ENCODE measurements at places on chromosomes 13 and 19.

- no peak for DNase-seq
Observed at GRCh38 chr19:12797141-12797587, 4.4 kb downstream of the PRDX2 start.

DNA sequence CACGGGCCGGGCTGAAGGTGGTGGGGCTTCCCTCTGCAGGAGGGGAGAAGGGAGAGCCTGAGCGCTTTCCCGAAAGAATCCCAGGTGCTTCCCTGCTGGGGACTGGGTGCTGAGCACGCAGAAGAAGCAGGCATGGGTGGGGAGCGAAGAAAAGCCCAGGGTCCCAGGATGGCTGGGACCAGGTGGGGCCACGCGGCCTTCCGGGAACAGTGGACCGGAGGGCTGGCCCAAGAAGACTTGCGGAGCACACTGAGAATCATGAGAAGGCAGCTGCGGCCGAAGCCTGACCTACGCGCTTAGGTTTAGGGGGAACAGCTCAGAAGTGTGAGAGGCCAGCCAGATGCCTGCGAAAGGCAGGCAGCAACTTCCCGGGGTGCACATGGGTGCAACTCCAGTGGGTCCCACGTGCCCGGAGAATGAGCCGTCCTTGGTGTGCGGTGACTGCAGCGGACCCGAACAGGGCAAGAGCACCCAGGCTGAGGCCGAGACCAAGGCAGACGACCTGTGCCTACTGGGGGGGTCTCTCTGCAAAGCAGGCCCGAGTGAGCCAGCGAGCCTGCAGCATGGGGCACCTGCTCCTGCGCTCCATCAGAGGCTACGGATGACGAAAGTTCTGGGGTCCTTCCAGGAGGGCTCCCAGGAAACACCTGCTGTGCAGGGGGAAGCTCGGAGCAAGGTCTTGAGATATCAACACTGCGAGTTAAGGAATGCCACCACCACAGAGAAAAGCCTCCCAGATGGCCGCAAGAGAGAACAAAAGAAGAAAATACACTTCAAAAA is 52.4 kb downstream of the MLLT1 start:
- no peak for DNase-seq

DNA sequence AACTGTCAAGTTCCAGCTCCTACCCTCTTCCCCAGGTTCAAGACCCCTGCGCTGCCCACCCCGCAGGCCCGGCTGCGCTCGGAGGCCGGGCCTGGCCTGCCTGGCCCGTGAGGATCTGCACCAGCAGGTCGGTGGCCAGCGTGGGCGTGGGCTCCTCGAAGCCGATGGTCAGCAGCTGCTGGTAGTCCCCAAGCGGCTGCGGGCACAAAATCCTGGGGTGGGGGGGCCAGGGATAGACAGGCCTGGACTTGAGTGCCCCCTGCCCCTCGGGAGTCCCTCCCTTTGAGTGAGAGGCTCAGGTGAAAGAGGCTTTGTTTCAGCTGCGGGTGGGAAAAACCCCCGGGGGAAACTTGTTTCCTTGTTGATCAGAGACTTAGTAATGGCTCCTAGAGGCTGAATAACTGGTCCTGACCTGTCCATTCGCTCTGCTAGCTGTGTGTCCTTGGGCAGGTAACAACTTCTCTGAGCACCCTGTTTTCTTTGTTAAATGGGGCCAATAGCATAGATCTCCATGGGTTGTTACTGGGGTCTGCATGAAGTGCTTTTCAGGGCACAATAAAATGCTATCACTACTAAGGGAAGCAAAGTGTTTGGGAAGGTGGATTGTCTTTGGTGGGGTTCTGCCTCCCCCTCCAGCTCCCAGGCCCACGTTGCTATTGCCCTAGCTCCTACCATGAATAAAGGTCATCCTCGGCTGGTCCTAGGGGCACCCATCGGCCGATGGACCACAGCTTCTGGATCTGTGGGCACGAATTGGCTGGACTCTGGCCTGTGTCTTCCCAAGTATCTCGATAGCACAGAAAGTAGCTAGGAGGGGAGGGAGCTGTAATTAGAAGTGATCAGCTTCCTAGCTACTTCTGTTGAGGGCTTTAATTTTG is 3.5 kb downstream of the C19orf67 start:
- no peak for DNase-seq

- DNase-seq, result no peak
Observed at GRCh38 chr19:30328096-30328495, 44.1 kb upstream of the ZNF536 start.

GRCh38 chr19:35455616-35456201 is 7.7 kb downstream of the FFAR2 start:
- no peak for DNase-seq

- DNase-seq, result no peak
Observed at GRCh38 chr13:102999499-102999898, 66.7 kb downstream of the SLC10A2 start.

- DNase-seq, result peak; percentile 77
Observed at GRCh38 chr19:40549007-40549708, 27.5 kb upstream of the SHKBP1 start.

- no peak for DNase-seq
Observed at GRCh38 chr13:39787086-39787487, 131.6 kb downstream of the COG6 start.

Measured in activated T-cell treated with anti-CD3 and anti-CD28 coated beads, Interleukin-2, amount 50 U/mL, for 1 hour (primary cell).